ENCODE measurements at places on chromosomes 12 and 14. TPM values are rescaled to one million over a fixed set of nuclear protein-coding genes. Genes with fewer than 3 reads are reported as not detected.

- DNase-seq: peak; percentile 8
Measured at GRCh38 chr14:75559451-75560222, 18.8 kb upstream of the FLVCR2 start.

DNA sequence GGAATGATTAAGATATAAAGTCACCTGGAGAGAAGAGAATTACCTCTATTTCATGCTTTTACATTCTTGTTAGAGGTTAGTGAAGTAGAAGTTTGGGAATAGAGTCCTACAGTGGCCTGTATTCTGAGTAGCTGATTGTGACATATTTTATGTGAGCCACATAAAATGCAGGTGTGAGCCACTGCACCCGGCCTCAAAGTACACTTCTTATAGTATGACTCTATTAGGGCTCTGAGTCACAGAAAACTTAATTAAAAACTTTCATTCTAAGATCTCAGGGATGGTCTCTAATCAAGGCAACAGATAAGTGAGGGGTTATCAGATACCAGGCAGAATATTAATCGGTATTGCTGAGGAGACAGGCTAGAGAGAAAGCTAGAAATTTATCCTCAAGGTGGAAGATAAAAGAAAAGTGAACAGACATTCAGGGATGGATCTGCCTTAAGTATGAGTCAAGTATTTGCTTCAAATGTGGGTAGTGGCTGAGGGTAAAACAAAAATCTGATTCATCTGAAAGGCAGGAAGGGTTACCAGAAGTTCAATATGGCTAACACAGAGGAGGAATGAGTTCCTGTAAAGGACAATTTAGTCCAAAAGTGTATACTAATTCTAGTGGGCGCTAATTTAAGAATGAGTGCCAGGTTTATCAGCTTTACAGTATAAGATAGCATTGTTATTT, 5.5 kb upstream of the G2E3 start:
- DNase-seq: peak; percentile 14

DNA sequence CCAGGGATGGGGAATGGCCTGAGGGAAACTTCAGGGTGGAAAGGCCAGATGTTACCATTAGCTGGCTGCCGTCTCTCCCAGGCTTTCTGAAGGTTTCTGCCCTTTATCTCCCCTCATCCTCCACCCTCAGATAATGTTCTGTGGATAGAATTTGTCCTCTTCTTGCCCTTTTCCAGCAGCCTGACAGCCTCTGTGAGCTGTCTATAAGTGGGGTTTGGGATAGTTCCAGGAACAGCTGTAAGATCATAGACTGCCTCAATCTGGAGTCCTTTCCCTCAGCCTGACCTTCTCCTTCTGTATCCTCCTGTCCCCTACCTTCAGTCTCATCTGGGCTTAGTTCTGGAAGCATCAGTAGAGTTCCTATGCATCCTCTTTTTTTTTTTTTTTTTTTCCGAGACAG, 2.8 kb upstream of the RND1 start:
- DNase-seq: no peak

OR6C2 gene
- not detected for total RNA-seq

FAIM2 gene
- total RNA-seq: not detected

DNA sequence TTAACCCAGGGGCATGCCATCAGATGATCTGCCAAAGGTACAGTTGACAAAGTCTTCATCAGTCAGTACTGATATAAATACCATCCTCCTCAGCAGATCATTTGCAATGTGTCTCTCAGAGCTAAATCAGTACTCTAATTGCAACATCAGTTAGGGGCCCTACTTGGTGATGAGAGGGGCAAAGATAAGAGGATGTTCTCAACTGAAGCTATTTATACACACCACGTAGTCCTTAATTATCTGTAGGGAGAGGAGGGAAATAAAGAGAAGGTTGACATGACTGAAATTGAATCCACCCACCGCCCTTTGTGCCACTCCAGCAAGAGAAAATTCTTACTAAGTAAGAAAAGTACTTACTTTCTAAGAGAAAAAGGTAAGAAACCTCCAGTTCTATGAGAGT, 157.8 kb upstream of the NUDT4 start:
- DNase-seq: no peak

DNA sequence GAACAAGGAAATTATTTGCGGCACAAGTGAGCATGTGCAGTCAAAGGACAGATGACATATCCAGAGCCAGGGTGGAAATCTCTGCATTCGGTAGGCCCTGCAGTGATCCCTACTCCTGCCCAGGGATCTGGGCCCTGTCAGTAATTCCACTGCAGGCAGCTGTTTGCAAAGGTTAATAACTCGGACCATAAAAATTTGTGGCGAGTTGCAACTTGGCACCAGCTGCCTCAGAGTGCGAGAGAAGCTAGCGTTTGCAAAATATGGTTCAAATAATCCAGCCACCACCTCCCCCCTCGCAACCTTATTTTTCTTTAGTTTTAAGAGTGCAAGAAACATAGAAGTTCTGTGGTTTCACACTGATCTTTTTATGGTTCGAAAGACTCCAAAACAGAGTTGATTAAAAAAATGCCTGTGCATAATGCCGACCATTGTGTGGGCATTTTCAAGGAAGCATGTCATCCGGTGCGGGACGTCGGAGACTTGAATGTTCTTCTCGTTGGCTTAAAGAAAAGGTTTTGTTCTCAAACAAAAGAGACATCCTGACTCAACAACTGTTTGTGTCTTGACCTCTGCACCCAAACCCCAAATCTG, 224.5 kb downstream of the BCL11B start:
- DNase-seq: no peak

PPM1H gene
- 9.2 TPM for total RNA-seq

DNA sequence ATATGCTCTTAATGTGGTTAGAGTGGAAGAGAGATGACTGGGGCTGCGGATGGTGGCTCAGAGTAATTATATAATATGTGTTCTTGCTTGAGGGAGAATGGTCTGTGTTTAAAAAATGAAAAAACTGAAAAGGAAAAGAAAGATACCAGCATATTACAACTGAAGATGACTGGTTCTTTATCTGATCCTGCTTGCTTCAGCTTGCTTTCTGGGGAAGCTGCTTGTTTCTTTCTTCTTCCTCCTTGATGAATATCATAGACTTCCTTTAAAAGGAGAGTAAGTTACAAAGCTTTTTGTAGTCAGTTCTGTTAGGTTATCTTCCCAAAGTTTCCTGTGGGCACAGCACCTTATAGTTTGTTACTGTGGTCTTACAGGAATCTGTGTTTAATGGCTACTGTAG, 210.9 kb downstream of the ERC1 start:
- no peak for DNase-seq

- DNase-seq: no peak
Measured at GRCh38 chr14:50347521-50347920, 35.4 kb downstream of the DMAC2L start.

Data from A172 (cell line).